Gastroesophageal sphincter (tissue), 4 donors: ENCODE measurements at places on chromosomes 5 and 9. TPM values are rescaled to one million over a fixed set of nuclear protein-coding genes. Genes with fewer than 3 reads are reported as not detected.

GRCh38 chr5:159031915-159032314, 67.8 kb downstream of the EBF1 start:
- H3K36me3 ChIP-seq: no peaks in the 10 kb centered on the region
- ATAC-seq: no peak
- peak overlapping the region; percentile 24 for H3K27ac ChIP-seq
- H3K27me3 ChIP-seq: peaks cover 7% of the 10 kb centered on the region
- no peak overlapping the region for H3K4me3 ChIP-seq
- peaks cover 33% of the 10 kb centered on the region for H3K4me1 ChIP-seq

DNA sequence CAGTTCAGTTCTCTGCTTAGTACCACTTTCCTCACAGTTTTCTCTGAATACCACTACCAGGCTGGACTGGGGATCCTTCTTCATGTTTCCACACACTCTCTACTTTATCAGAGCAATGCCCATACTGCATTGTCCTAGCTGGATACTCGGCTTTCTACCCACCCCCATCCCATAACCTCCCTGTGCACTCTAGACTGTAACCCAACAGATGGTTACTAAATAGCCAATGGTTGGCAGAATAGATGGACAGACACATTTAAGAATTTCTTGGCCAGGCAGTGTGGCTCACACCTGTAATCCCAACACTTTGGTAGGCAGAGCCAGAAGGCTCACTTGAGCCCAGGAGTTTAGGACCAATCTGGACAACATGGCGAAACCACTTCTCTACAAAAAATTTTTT, 22.8 kb downstream of the CDK5RAP2 start:
- no peaks in the 10 kb centered on the region for H3K36me3 ChIP-seq
- H3K27me3 ChIP-seq: no peaks in the 10 kb centered on the region
- no peak for ATAC-seq
- no peak overlapping the region for H3K27ac ChIP-seq

DNA sequence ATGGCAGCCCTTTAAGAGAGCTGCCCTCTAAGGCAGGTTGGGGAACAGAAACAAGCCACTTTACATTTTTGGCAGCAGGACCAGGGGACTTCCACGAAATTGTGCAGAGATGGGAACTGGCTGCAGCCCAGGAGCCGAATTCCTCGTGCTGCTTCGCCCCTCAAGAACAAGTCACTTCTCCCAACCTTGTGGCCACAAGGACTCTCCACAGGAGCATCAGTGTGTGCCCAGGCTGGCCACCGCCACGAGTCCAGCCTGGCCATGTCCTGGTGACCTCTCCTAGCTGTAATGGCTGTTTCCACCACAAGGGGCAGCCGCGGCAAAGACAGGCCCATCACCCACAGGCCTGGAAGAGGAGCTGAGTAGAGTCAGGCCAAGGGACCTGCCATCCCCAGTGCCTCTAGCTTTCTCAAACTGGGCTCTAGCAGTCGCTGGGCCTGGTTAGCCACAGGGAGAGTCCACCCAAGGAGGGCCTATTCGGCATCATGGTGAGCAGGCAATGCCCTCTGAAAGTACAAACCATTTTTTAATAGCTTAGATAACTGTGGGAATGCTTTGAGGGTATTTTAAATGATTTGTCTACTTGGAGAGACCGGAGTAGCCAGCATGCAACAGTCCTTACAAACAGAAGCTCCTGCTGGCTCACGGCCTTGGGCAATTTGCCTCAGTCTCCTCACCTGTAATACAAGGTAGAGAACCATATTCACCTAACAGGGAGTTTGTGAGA, 129.0 kb downstream of the COL23A1 start:
- peaks cover 12% of the 10 kb centered on the region for H3K4me1 ChIP-seq
- no peaks in the 10 kb centered on the region for H3K27me3 ChIP-seq
- peak; percentile 87 for ATAC-seq
- no peak overlapping the region for H3K27ac ChIP-seq

DNA sequence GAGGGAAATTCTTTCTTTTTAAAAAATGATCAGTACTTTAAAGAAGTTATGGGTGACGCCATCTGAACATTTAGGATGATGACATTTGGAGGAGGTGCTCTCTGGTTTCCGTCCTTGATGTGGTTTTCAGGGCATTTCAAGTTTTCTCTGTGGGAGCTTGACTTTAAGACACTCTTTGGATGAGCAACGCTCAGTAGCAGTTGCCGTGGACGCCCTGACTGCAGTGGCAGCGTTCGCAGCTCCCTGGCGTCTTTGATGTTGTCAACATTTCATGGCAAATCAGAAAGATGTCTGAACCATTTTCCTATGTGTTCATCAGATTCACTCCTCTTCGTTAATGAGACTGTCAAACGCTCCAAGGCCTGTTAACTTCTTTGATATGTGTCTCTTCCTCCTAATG, 86.1 kb downstream of the ZNF354C start:
- H3K27me3 ChIP-seq: peaks cover 4% of the 10 kb centered on the region
- no peak overlapping the region for H3K27ac ChIP-seq
- H3K36me3 ChIP-seq: no peaks in the 10 kb centered on the region
- ATAC-seq: no peak
- no peak overlapping the region for H3K4me3 ChIP-seq
- H3K4me1 ChIP-seq: no peaks in the 10 kb centered on the region

DNA sequence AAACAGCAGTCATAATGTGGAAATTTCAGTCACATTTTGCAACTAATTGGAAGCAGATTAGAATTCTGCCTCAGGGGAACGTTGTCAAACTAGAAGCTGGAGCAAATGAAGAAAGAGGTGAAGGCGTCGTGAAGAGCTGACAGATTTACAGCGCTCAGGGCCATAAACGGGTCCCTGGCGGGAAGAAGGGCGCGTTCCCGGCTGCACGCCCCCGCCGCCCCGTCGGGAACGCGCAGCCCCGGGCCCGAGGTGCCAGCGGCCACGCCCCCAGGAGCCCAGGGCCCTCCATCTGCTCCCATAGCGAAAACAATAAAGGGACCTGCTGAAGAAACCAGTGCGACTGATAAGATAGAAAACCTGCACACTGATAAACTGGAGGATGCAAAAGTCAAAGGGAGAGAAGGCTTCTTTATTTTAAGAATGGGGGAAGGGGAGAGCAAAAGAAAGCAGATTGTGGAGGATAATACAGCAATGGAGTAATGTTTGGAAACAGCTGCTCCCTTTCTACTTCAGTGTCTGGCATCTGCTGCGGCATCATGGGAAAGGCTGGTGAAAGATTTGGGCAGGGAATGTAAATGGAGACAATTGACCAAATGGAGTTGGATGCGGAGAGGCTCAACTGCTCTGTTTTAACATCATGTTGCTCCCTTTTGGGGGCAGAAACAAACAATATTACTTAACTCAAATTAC, 11.1 kb downstream of the ZNF608 start:
- no peaks in the 10 kb centered on the region for H3K36me3 ChIP-seq
- peak; percentile 52 for ATAC-seq
- H3K4me3 ChIP-seq: peak overlapping the region; percentile 47
- peaks cover 29% of the 10 kb centered on the region for H3K4me1 ChIP-seq

DNA sequence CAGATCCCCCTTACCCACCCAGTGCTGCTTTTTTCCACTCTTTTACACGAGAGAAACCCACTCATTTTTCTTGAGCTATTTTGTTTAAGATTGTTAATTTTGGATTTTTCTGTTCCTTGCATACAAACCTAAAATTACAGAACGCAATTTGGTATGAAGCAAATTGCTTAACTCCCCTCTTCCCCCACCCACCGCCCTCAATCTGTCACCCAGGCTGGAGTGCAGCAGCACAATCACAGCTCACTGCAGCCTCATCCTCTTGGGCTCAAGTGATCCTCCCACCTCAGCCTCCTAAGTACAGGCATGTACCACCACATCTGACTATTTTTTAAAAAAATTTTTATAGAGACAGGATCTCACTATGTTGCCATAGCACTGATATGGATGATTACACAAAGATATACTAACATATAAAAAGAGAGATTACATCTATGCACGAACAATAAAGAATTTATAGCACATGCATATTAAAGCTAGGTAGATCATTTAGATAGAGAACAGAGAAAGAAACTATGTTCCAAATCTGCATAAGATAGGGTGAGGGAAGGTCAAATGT, 203.6 kb downstream of the PIK3R1 start:
- no peak overlapping the region for H3K4me3 ChIP-seq
- H3K27me3 ChIP-seq: no peaks in the 10 kb centered on the region
- H3K4me1 ChIP-seq: peaks cover 4% of the 10 kb centered on the region
- peak overlapping the region; percentile 38 for H3K27ac ChIP-seq

- H3K27ac ChIP-seq: no peak overlapping the region
- H3K36me3 ChIP-seq: no peaks in the 10 kb centered on the region
- ATAC-seq: no peak
- no peak overlapping the region for H3K4me3 ChIP-seq
Measured at GRCh38 chr5:172493906-172494305, 39.6 kb upstream of the SH3PXD2B start.

DNA sequence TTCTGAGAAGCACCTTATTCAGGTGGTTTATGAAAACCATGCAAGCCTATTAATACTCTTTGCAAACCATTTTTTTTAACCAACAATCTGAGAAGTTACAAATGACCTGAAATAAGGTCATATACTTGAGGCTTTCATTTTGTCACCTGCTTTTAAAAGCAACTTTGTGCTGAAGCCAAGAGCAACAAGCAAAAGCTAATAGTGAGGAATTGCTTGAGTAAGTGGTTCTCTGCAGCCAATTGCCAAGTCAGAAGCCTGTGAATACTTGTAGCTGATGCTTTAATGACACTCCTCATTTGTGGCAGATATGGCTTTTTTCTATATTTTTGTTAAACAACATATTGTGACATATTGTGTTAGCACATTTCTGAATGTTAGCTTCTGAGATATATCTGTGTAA, 126.7 kb upstream of the ZNF608 start:
- H3K27me3 ChIP-seq: no peaks in the 10 kb centered on the region
- H3K4me3 ChIP-seq: no peak overlapping the region
- no peak for ATAC-seq

DNA sequence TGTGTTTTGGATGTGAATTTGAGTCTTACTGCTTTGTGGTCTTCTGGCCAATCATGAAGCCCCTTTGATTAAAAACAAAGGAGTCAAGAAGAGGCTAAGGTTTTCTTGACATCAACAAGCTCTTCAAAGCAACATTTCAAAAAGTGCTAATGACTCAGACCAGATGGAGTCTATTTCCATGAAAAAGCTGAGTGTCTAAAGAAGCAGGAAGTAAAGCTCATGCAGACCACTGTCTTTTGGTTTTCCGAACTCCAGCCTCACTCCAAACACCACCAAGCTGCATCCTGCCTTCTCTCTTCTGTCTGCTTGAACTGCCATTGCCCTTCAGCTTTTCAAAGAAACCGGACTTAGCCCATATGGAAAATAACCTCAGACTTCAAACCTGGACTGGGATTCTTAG, 115.2 kb downstream of the PRDM6 start:
- H3K27ac ChIP-seq: no peak overlapping the region
- H3K36me3 ChIP-seq: no peaks in the 10 kb centered on the region
- no peak overlapping the region for H3K4me3 ChIP-seq
- no peaks in the 10 kb centered on the region for H3K27me3 ChIP-seq
- no peak for ATAC-seq

DNA sequence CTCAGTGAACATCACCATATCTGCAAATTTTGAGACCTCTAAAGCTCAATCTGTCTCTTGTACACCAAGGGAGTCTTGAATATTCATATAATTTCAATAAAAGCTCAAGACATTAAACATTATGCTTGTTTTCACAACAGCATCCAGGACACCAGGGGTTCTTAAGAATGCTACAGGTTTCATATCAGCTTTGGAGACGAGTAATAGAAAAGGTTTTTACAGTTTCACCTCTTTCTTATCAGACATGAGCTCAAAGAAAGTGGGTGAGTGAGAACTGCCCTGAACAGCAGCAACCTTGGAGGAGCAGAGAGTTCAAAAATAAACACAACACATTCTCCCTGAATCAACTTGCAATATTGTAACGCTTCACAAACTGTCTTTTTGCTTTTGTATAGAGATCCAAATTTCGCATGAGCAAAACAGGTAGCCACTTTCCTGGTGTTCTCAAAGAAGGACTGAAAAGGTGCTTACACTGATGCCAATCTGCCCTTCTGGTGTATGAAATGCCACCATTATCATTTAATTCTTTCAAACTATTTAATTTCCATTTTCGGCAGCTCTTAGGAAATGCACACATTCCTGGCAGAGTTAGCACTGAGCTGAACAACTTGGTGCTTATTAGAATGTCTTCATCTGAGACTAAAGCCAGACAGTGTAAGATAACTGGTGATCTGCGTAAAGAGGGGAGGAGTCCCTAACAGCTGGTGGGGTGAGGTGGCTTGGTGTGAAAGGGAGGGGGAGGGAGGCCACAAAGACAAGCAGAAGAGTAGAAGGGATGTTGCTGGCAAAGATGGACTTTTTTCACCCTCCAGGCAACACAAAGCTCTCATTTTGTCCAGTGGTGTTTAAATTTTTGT, 535.3 kb downstream of the PDE4D start:
- H3K4me3 ChIP-seq: no peak overlapping the region
- no peaks in the 10 kb centered on the region for H3K36me3 ChIP-seq
- peak overlapping the region; percentile 78 for H3K27ac ChIP-seq
- peaks cover 53% of the 10 kb centered on the region for H3K4me1 ChIP-seq
- peak; percentile 66 for ATAC-seq
- no peaks in the 10 kb centered on the region for H3K27me3 ChIP-seq

GRCh38 chr9:77872863-77873262, 158.7 kb downstream of the GNAQ start:
- H3K4me3 ChIP-seq: no peak overlapping the region
- no peaks in the 10 kb centered on the region for H3K27me3 ChIP-seq
- ATAC-seq: no peak
- no peak overlapping the region for H3K27ac ChIP-seq
- H3K4me1 ChIP-seq: peaks cover 10% of the 10 kb centered on the region

- no peak overlapping the region for H3K4me3 ChIP-seq
- no peaks in the 10 kb centered on the region for H3K27me3 ChIP-seq
- no peak for ATAC-seq
- H3K27ac ChIP-seq: no peak overlapping the region
Measured at GRCh38 chr5:25881318-25882036, 1156.9 kb downstream of the CDH9 start.

GRCh38 chr5:25451294-25451693, 806.5 kb upstream of the CDH10 start:
- no peak overlapping the region for H3K4me3 ChIP-seq
- ATAC-seq: no peak
- H3K27ac ChIP-seq: no peak overlapping the region
- no peaks in the 10 kb centered on the region for H3K36me3 ChIP-seq
- no peaks in the 10 kb centered on the region for H3K4me1 ChIP-seq

GRCh38 chr9:20511686-20512085, 110.6 kb downstream of the MLLT3 start:
- H3K4me3 ChIP-seq: no peak overlapping the region
- H3K27ac ChIP-seq: peak overlapping the region; percentile 16
- H3K4me1 ChIP-seq: peaks cover 3% of the 10 kb centered on the region
- ATAC-seq: no peak
- no peaks in the 10 kb centered on the region for H3K36me3 ChIP-seq

DNA sequence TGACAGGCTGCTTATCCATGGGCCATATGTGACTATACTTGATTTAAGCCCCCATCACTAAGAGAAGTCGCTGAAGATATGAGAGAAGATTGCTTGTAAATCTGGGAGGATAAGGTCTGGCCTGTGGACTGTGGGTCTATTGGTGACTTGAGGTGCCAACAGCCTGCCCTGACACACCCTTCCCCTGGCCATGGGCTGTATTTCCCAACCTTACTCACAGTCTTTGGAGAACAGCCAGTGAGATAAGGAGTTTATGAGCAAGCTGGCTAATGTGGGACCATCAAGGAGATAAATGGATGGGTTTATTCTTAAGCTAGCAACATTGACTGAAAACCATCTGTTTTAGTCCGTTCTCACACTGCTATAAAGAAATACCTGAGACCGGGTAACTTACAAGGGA, 231.3 kb downstream of the ZSWIM6 start:
- no peaks in the 10 kb centered on the region for H3K36me3 ChIP-seq
- H3K4me3 ChIP-seq: no peak overlapping the region

Gene BICD2
- total RNA-seq: 42.3 TPM

Gene SPATA31A3
- total RNA-seq: not detected

Gene HTR4
- total RNA-seq: 0.27 TPM

Gene RMRP
- 4,855 TPM for total RNA-seq

Gene TMOD1
- 78.9 TPM for total RNA-seq

Gene SLC6A7
- not detected for total RNA-seq

Gene IL4
- total RNA-seq: not detected
